ENCODE measurements at places on chromosomes 6 and 20.
A peak's percentile ranks its signal among the peaks of the same experiment; 100 is the strongest.

DNA sequence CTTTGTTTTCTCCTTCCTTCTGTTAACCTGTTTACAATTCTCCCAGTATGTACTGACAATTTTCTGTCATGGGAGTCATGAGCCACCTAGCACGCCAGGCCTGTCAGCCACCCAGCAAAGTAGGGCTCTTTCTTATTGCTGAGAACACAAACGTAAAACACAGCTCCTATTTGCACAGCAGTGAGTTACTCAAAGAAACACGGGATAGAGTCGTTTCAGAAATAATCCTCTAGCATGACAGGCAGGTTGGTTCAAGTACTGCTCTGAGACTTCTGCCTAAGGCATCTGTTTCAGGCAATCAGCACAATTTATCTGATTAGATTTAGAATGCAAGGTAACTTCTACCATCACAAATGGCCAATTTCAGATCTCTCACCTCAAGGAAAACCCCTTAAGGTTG, 88.8 kb downstream of the CD24 start:
- DNase-seq: no peak

GRCh38 chr20:53208110-53208832, 236.1 kb downstream of the TSHZ2 start:
- DNase-seq: no peak

GRCh38 chr20:34397096-34397495, 34.0 kb downstream of the ITCH start:
- DNase-seq: no peak

- no peak for DNase-seq
These were observed 5.4 kb upstream of the FAM83D start for GRCh38 chr20:38920851-38921250.

- DNase-seq: no peak
These were observed 152.7 kb downstream of the MACROD2 start for GRCh38 chr20:14148042-14148441.

DNA sequence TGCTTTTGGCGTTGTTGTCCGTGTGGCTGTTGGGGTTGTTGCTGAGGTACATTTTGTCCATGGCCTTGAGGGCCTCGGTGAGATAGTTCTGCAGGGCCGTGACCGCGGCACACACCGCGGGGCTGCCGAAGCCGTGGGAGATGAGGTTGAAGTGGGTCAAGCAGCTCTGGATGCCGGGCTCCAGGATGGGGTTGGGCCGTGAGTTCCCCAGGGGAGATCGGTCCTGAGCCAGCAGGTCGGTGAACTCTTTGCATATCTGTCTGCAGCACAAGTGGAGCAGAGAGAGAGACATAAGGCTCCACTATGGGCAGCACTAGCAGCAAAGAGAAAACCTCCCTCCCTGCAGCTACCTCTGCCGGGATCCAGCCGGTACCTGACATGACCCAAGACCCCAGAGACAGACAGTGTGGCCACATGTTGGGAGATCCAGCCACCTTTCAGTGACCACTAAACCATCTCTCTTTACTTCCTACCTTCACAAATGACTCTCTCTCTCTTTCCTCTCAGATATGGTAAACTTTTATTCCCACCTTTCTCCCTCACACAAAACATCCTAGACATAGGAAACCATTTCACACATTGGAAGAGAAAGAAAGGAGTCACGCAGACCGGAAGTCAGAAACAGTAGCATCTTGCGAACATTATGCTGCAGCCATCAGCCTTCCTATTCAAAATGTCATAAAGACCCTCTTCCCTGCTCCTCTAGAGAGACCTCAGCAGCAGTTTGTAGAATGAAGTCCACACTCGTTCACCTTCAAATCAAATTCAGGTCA, 16.2 kb downstream of the TFAP2A start:
- no peak for DNase-seq

GRCh38 chr6:78538002-78538401, 329.3 kb upstream of the IRAK1BP1 start:
- DNase-seq: no peak

GRCh38 chr6:128067446-128068118, 166.7 kb upstream of the THEMIS start:
- no peak for DNase-seq

DNA sequence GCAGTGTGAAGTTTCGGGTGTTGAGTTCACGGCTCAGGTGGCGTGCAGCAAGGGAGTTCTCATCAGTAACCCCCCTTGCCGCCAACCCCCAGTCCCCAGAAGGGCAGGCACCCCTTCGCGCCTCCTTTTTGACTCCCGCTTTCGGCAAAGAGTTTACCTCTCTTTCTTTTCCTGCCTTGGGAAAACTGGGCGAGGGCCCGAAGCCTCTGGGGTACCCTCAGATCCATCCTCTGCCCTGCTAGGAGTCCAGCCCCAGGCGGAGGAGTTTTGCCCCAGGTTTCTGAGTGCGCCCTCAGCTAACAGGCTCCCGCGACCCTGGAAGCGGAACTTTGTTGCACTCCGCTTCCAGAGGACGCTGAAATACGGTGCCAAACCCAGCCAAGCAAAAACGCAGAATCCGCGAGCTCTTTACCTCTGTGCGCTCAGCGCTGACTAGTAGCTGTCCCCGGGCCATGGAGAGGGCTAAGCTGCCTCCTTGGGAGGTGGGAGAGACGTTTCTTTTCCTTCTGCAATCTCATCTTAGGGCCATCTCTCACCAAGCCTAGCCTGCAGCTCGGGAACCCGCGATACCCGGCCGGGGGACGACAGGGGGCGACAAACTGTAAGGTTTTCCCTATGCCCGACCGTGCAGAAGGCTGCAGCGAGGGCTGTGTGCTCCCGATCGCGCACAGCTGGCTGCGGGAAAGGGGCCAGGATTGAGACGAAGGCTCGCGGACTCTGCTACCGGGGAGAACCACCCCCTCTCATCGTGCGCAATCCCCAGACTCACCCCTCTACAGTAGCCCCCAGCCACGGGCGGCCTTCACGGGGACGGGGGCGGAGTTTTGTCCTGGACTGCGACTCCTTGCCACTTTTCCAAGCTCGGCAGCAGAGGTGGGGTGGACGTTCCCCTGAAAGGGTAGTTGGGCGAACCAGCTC, 2.7 kb upstream of the PAX1 start:
- DNase-seq: no peak

DNA sequence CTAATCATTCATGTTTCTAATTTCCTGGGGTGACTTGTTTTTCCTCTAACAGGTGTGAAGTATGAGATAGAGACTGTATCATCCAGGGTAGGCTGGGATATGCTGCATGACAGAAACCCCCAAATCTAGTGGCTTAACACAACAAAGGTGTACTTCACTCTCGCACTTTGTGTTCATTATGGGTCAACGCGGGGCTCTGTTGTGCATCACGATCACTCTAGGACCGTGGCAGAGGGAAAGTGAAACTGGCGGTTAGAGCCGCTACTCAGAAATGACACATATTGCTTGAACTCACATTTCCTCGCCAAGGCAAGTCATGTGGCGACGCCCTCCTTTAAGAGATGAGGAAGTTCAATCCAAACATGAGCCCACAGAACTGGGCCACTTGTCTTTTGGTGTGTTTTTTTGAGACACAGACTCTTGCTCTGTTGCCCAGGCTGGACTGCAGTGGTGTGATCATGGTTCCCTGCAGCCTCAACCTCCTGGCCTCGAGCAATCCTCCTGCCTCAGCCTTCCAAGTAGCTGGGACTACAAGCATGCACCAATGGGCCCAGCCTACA, 41.3 kb downstream of the PCNA start:
- peak; percentile 55 for DNase-seq

- DNase-seq: no peak
These were observed 60.9 kb downstream of the COL9A1 start for GRCh38 chr6:70241991-70242420.
